Bladder microvascular endothelial cell (primary cell): ENCODE measurements at places on chromosomes 7 and 10. TPM values are rescaled to one million over a fixed set of nuclear protein-coding genes. Genes with fewer than 3 reads are reported as not detected.

The HDAC9 gene
- 13.6 and 26.3 TPM in 2 replicates for total RNA-seq

The CREB5 gene
- total RNA-seq, result 2.1 and 12.5 TPM in 2 replicates

The ECD gene
- total RNA-seq, result 17.3 and 28.0 TPM in 2 replicates

The CLRN3 gene
- total RNA-seq, result 0.38 TPM in 1 of 2 replicates, not detected in the other

The TMEM178B gene
- total RNA-seq, result 0.06 and 0.16 TPM in 2 replicates

The FAM180A gene
- total RNA-seq, result 0.06 and 0.16 TPM in 2 replicates

The CELF2 gene
- 3.4 and 23.2 TPM in 2 replicates for total RNA-seq

The SSC4D gene
- under 0.01 and 0.44 TPM in 2 replicates for total RNA-seq

The JAKMIP3 gene
- total RNA-seq, result 0.06 TPM in 1 of 2 replicates, not detected in the other

The NACAD gene
- 0.32 and 2.0 TPM in 2 replicates for total RNA-seq

The GALNT17 gene
- total RNA-seq, result not detected in 2 replicates

The HTR5A gene
- not detected in 2 replicates for total RNA-seq

The HEPACAM2 gene
- not detected in 2 replicates for total RNA-seq

The ZNF425 gene
- total RNA-seq, result 1.3 and 2.1 TPM in 2 replicates

The IFIT1 gene
- total RNA-seq, result 3.5 and 5.3 TPM in 2 replicates

The GIMAP7 gene
- total RNA-seq, result 41.2 and 88.9 TPM in 2 replicates

The CLCN1 gene
- total RNA-seq, result not detected in 2 replicates

The RADIL gene
- total RNA-seq, result 0.65 and 1.3 TPM in 2 replicates

The ZNF853 gene
- 0.16 and 1.9 TPM in 2 replicates for total RNA-seq

The ABCC2 gene
- 0.38 and 0.65 TPM in 2 replicates for total RNA-seq

The CYP3A5 gene
- not detected in 2 replicates for total RNA-seq

The RTKN2 gene
- 0.16 and 0.25 TPM in 2 replicates for total RNA-seq

The HABP2 gene
- total RNA-seq, result under 0.01 TPM in 1 of 2 replicates, not detected in the other

The FRMD4A gene
- 26.9 and 64.4 TPM in 2 replicates for total RNA-seq

The TFEC gene
- 8.5 and 8.6 TPM in 2 replicates for total RNA-seq

The NEUROG3 gene
- total RNA-seq, result not detected in 2 replicates

The CBLL1 gene
- total RNA-seq, result 12.0 and 21.3 TPM in 2 replicates

The DKK1 gene
- 10.2 and 21.4 TPM in 2 replicates for total RNA-seq

The SMIM30 gene
- 41.4 and 59.2 TPM in 2 replicates for total RNA-seq

The ZNHIT1 gene
- 55.8 and 118 TPM in 2 replicates for total RNA-seq

The DOCK4 gene
- 87.1 and 183 TPM in 2 replicates for total RNA-seq

The GJD4 gene
- not detected in 2 replicates for total RNA-seq

The TMEM168 gene
- 13.0 and 46.6 TPM in 2 replicates for total RNA-seq

The LBX1 gene
- total RNA-seq, result not detected in 2 replicates

The PIK3AP1 gene
- total RNA-seq, result 0.13 TPM in 1 of 2 replicates, not detected in the other

The WDFY4 gene
- 1.5 TPM in 1 of 2 replicates, not detected in the other for total RNA-seq

The ARPC1A gene
- total RNA-seq, result 154 and 191 TPM in 2 replicates

The CDCA7L gene
- 38.9 and 60.7 TPM in 2 replicates for total RNA-seq

The FXYD4 gene
- total RNA-seq, result not detected in 2 replicates

The CLDN4 gene
- 0.06 and 0.16 TPM in 2 replicates for total RNA-seq

The FBXW4 gene
- 24.1 and 33.2 TPM in 2 replicates for total RNA-seq

The DHX32 gene
- 40.3 and 44.2 TPM in 2 replicates for total RNA-seq

The ADAMTS14 gene
- total RNA-seq, result under 0.01 and 0.06 TPM in 2 replicates

The GNAT3 gene
- total RNA-seq, result not detected in 2 replicates

The C10orf71 gene
- total RNA-seq, result not detected in 2 replicates

The DNAJC9 gene
- 44.6 and 46.8 TPM in 2 replicates for total RNA-seq

The TRPV6 gene
- total RNA-seq, result not detected in 2 replicates

The AKAP9 gene
- total RNA-seq, result 22.0 and 61.9 TPM in 2 replicates

The SYT15B gene
- 0.06 TPM in 1 of 2 replicates, not detected in the other for total RNA-seq

The MEOX2 gene
- 23.5 and 68.8 TPM in 2 replicates for total RNA-seq

The SFTPA1 gene
- total RNA-seq, result not detected in 2 replicates

The FAM25G gene
- total RNA-seq, result not detected in 2 replicates

The SPDYE18 gene
- 0.49 and 0.57 TPM in 2 replicates for total RNA-seq

The STAM gene
- 8.6 and 21.8 TPM in 2 replicates for total RNA-seq
